ENCODE measurements at places on chromosomes 6 and 20. TPM values are rescaled to one million over a fixed set of nuclear protein-coding genes. Genes with fewer than 3 reads are reported as not detected.

DNA sequence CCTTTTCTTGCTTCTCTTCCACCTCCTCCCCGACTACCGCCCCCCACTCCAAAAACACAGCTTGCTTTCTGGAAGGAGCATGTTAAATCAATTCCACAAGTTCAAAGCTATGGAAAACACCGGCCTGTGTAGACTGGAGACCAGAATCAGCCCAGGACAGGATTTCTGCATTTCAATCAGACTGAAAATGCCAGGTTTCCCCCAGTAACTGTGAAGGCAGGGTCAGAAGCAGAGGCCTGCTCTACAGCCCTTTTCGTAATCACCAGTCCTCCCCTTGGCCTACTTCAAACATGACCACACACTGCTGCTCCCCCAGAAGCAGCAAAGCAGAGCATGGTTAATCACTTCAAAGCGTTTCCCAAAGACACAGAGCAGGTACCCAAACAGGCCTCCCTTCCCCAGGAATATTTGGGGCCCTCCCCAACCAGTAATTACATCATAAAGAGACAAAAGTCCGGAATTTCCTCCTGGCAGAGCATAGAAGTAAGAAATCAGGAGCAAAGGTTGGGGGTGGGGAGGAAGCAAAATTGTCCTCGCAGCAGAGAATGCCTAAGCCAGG, 38.4 kb downstream of the ZMYND8 start:
- DNase-seq: peak; percentile 54

DNA sequence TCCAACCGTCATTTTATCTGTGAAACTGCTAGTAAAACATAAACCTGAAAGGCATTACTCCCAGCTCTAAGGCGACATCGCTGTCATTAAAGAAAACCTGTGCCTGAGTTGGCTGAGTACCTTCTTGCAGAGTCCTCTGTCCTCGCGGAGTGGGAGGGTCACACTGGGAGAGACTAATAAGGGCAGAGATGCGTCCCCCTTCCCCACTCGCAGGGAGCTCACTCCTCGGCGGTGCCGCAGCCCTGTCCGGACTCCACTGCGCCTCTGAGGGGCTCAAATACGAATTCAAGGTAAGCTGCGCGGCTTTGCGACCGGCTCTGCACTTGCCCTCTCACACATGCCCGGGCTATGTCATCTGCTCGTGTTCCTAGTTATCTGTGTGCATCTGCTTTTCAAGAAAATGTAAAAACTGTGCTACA, at the start of gene COL19A1:
Gene COL19A1, plus strand, starts transcription at position 206 of the 419 bp plus-strand sequence. CDS start 13,012 bp downstream, outside the sequence.
- DNase-seq: peak; percentile 76

DNA sequence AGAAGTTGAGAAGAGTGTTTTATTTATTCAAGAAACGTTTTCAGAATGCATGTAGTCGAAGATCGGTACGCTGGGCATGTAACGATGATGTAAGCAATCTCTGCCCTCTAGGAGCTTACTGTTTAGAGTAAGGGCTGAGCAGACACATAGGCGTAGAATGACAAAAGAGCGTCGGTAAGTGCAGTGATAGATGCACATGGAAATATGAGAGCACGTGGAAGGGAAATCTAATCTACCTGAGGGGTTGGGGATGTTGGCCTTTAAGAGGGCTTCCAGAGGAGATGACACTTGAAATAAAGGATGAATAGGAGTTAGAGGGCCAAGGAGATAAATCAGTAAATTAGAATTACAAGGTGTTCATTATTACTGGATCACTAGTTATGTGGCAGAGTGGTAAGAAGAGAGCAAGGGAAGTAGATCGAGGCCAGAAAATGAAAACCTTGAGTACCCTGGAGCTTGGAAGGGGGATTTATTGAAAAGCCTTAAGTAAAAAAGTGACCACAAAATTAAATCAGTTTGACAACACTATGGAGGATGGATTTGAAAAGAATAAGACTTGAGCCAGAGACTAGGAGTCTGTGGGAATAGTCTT, 782 bp downstream of the TRMT11 start:
- no peak for DNase-seq

GRCh38 chr6:40892223-40892622, 146.8 kb downstream of the UNC5CL start:
- no peak for DNase-seq

Gene SDCBP2
- 4.0 TPM for polyA plus RNA-seq

Gene ZBTB46
- 0.50 TPM for polyA plus RNA-seq

DNA sequence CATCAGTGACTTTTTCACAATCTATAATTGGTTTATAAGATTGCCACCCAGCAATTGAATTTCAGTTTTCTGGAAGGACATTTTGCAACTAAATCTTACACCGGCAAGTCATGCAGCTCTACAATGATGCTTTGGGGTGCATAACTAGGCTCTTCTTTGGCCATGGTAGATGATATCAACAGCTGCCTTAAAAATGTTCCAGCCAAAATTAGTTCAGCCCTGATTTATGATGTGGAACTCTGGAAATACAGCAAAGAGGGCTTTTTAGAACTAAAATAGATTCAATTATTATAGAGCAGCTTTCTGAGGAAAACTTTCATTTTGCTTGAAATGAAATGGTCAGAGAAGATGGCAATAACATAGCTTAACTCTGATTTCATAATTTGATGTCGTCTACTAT, 18.4 kb upstream of the MCM9 start:
- no peak for DNase-seq

- no peak for DNase-seq
These were observed 143.5 kb downstream of the WDR27 start for GRCh38 chr6:169558378-169558773.

- DNase-seq: peak; percentile 86
These were observed 67.9 kb downstream of the ZHX3 start for GRCh38 chr20:41249411-41250281.

Gene ABCC10
- 35.1 TPM for polyA plus RNA-seq

- no peak for DNase-seq
These were observed 7.0 kb downstream of the GLO1 start for GRCh38 chr6:38695933-38696332.

Gene SIRPB1
- polyA plus RNA-seq: 1.6 TPM

Gene PLAGL1
- 53.4 TPM for polyA plus RNA-seq

Gene PAK5
- polyA plus RNA-seq: 0.63 TPM

Gene CCN6
- not detected for polyA plus RNA-seq

- DNase-seq: peak; percentile 75
These were observed 14.4 kb downstream of the ARMC2 start for GRCh38 chr6:108862479-108863191.

Gene SOX18
- polyA plus RNA-seq: 2.6 TPM

DNA sequence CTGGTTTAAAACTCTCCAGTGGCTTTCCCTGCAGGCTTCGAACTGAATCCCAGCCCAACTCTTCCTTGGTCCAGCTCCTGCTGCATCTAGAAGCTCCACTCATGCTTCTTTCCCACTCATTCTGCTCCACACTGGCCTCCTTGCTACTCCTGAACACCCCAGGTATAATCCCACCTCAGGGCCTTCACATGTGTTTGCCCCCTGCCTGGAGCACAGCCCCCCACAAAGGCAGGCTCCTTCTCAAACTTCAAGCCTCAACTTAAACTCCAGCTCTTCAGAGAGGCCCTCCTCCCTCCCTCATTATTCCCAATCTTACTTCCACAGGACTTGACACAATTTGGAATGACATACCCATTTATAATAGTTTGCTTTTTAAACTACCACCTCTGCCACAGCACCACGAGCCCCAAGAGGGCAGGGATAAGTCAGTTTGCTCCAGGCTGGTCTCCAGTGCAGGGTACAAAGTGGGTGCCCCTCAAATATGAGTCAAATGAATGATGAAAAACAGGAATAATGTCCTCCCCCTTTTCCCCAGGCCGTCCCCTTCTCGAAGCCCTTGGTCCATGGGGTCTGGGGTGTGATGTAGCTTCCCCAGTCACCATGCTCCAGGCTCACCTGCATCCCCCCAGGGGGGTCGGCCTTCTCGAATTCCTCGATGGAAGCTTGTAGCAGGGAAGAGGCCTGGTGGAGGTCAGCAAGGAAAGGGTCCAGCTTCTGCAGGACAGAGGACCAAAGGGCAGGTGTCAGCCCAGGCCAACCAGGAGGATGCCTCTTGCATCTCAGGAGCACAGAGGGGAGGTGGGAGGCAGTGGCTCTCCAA, 37.4 kb downstream of the KIAA1755 start:
- DNase-seq: no peak

Gene DACT2
- polyA plus RNA-seq: 0.13 TPM

Gene C6orf118
- polyA plus RNA-seq: not detected

- DNase-seq: peak; percentile 32
These were observed 33.4 kb upstream of the MRGBP start for GRCh38 chr20:62762801-62763368.

Gene CTAGE9
- polyA plus RNA-seq: not detected

GRCh38 chr20:61585764-61586163, 333.7 kb downstream of the CDH4 start:
- DNase-seq: no peak

Gene GPR6
- not detected for polyA plus RNA-seq

Gene GCNT2
- 3.9 TPM for polyA plus RNA-seq

Gene CCDC170
- 0.75 TPM for polyA plus RNA-seq

DNA sequence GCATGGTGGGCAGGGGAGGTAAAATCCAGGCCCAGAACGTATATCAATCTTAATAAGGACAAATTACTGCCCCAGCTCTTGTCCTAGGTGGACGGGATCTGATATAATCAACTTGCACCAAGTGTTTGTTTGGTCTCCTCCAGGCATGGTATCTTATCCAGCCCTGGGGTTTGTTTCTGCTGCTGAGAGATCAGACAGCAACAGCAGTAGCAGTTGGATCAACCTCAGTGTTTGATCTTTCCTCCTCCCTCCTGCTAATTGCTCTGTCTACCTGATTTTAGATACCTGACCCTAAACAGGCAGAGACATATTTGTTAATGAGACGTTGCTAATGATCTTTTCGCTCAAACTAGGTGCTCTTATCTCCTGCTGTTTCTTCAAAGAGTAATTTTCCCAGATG, 100.4 kb upstream of the BACH2 start:
- no peak for DNase-seq

Gene RIMS4
- polyA plus RNA-seq: 2.3 TPM

DNA sequence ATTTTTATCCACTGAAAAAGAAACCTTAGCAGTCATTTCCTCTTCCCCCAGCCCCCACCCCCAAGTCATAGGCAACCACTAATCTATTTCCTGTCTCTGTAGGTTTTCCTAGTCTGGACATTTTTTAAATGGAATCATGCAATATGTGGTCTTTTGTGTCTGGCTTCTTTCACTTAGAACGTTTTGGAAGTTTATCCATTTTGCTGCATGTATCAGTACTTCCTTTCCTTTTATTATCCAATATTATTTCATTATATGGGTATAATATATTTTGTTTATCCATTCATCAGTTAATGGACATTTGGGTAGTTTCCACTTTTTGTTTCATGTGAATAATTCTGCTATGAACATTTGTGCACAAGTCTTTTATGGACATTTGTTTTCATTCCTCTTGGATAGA, 99.3 kb upstream of the BMP5 start:
- DNase-seq: no peak

Gene TMEM181
- 7.4 TPM for polyA plus RNA-seq

Gene NNAT
- 0.38 TPM for polyA plus RNA-seq

- DNase-seq: no peak
These were observed 3.7 kb upstream of the SLC17A2 start for GRCh38 chr6:25934156-25934555.

DNA sequence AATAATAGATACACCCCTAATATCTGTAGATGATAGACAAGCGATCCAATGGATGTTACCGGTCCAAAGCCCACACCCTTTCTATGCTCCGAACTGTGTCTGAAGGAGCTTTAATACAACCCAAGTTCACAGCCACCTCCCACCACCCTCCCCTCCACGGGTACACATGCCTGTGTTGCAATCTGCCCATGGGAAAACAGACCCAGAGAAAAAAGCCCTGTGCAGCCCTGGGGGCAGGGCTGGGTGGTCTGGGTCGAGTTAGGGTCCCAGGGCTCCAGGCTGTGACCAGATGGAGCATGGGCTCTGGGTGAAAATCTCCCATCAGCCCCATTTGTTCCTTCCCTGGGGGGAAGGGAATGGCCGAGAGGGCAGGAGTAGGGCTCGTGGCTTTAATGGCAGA, 65.8 kb downstream of the BANF2 start:
- no peak for DNase-seq

- no peak for DNase-seq
These were observed 19.7 kb downstream of the LATS1 start for GRCh38 chr6:149698175-149698574.

Gene FOXP4
- polyA plus RNA-seq: 11.3 TPM

Gene CRISP3
- polyA plus RNA-seq: not detected

GRCh38 chr20:24597051-24597450, 127.6 kb downstream of the SYNDIG1 start:
- DNase-seq: no peak

DNA sequence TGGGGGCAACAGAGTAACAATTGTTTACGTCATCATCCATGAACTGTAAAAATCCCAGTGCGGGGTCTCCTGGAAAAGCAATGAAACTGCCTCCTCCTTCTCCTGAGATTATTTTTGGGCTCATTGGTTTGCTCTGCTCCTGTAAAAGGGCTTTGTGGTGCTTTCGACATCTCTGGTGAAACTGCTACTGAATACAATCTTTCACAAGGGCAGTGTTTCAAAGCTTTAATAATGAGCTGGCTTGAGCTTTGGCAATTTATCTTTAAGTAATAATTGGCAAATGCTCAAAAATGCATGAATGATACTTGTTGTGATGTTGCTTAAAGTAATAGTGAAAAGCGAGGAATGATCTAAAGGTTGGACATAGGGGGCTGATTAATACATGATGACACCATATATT, 43.5 kb upstream of the ENPP1 start:
- no peak for DNase-seq

- DNase-seq: no peak
These were observed 3.9 kb downstream of the UTRN start for GRCh38 chr6:144289006-144289405.

- DNase-seq: no peak
These were observed 11.6 kb upstream of the ARMC12 start for GRCh38 chr6:35725081-35725708.

Gene FUT9
- not detected for polyA plus RNA-seq

Gene HLA-DRA
- polyA plus RNA-seq: 64.0 TPM

Gene C6orf47
- polyA plus RNA-seq: 12.0 TPM

All from aorta (tissue), 5 donors.